ENCODE measurements at places on chromosomes 7 and 10.
A peak's percentile ranks its signal among the peaks of the same experiment; 100 is the strongest.

DNA sequence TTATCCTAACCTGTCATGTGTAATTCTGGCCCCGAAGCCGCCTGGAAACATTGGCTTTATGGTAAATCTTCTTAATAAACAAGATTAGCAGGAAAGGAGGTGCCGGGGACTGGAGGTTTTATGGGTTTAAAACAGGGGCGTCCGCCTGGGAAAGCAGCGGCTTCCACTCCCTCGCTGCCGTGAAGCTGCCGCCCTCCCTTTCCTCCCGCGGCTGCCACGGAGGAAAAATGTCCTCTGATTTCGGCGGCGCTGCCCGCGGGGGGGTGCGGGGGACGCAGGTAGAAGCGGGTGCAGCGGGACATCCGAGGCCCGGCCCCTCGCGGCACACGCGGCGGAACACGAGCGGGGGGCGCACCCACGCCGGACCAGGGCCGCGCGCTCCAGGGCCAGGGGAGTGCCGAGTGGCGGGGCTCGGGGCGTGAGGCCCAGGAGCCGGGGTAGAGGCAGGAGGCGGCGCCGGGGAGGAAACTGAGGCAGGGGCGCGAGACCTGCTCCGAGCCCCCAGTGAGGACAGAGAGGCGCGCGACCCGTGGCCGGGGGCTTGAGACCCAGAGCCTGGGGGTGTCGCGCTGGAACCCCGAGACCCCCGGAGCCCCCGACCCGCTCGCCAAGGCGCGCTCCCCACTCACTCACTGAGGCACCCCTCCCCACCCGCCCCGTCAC, 993 bp downstream of the PTPRN2 start:
- no peak for DNase-seq

DNA sequence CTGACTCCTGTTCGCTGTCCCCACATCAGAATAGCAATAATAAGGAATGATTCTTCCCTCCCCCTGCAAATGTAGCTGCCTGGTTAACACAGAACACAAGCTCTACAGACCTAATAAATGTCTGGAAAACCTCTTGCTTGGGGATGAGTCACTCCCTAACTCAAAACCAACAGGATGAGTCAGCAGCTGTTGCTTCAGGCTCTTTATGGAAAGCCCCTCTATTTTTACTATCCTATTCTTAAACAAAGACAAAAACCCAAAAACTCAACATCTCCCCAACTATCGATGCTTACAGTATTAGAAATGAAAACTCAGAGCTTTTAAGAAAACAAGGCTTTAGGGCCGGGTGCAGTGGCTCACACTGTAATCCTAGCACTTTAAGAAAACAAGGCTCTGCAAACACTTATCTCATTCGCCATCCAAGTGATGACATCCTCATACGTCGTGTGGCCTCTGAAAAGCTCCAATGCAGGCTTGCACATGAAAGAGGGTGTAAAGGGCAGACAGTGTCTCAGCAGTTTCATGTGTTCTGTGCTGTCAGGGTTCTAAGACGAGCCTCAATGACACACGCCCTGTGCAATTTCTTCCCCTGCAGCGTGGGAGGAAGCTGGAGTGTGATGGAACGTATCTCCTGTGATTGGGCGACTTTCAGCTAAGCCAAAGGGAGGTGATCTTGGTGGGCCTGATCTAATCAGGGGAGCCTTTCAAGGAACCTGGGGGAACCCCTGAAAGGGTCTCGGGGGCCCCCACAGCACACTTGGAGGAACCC, 70.1 kb downstream of the AMZ1 start:
- DNase-seq, result peak; percentile 65

- DNase-seq, result no peak
Measured at GRCh38 chr10:14299556-14299955, 31.2 kb downstream of the FRMD4A start.

DNA sequence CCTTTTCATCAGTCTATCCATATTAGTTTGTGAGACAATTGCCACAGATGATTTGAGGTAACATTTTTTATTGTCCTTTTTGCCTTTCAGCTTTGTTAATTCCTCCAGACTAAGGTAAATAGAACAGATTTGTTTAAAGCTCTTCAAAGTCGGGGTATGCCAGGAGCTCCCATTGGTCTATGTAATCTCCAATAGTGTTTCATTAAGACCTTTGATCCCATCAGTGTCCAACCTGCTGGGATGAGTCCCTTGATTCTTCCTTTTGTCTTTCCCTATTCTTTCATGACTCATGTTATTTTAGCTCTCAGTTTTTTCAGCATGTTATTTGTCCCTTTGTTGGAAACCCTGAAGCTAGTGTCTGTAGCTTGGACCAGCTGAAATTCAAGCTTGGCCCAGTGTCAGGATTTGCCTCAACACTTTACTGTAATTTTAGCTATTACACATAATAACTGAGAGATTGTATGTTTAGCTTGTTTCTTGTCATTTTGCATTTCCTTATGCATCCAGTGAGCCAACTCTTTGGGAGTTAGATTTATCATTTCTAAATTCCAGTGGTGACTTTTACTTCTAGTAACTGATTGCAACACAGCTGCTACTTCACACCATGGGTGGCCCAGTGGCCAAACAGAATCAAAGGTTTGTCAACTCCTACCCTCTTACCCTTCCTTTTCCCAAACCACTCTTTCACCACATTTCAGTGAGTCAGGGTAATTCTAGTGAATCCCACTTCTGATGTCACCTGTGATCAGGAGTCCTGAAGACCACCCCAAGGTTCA, 15.3 kb downstream of the AGBL3 start:
- no peak for DNase-seq

DNA sequence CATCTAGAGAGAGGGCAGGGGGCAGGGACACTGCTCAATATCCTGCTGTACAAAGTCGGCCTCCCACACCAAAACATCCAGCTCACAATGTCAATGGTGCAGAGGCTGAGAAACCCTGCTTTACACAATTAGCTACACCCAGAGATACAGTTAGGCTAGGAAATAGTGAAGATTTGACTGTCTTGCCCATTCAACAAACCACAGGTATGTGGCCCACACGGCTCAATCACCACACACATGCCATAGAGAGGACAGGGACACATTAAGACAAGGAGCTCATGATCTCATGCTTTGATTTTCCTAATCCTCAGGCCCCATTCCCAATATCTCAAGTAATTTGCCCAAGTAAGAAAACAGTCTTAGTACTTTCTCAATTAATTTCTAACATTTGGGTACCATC, 110.4 kb downstream of the OSBPL3 start:
- no peak for DNase-seq

GRCh38 chr10:91238191-91238590, 17.7 kb downstream of the PCGF5 start:
- no peak for DNase-seq

GRCh38 chr7:112080441-112080840, 125.8 kb downstream of the DOCK4 start:
- DNase-seq, result peak; percentile 87

GRCh38 chr10:123134915-123135414, 805 bp upstream of the HMX3 start:
- no peak for DNase-seq

GRCh38 chr10:71779641-71780040, 6.3 kb upstream of the VSIR start:
- DNase-seq, result no peak

DNA sequence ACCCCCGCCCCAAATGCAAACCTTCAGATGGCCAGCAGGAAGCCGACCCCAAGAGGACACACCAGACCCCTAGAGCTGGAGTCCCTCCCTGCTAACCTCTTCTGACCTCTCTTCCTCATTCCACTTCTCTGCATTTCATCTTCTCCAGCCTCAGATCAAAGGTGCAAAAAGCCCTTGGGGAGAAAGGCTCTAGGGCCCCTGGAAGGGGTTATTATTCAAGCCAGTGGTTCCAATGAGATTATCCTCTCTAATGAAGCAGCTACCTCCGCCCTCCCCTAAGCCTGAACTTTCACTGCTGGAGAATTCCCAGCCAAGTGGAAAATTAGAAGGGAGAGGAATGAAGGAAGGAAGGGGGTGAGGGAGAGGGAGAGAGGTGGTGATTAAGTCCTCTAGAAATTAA, 343.9 kb downstream of the PLXNA4 start:
- no peak for DNase-seq

DNA sequence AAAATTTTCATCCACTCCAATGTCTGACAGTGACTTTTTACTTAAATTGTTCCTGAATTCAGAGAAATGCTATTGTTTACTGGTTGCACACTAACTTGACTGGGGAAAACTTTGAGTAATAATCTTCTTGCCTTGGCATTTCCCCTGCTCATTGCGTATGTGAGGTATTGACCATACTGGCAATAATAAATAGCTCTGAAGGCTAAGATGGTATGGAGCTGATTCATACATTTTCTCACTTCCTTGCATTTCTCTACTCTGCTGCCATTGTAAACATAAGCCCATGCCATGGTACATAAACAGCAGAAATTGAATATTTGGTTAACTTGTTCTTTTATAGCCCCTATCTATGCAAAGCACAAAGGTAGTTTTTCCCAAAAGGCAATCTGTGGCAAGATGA, 290.0 kb downstream of the RNLS start:
- no peak for DNase-seq

- DNase-seq, result peak; percentile 54
Measured at GRCh38 chr7:140304191-140304799, 94.0 kb downstream of the SLC37A3 start.

All from pons (tissue), 1 donor.